ENCODE measurements at places on chromosomes 6 and 20.

GRCh38 chr6:117711369-117711768 is 36.1 kb downstream of the NUS1 start:
- no peak for DNase-seq

DNA sequence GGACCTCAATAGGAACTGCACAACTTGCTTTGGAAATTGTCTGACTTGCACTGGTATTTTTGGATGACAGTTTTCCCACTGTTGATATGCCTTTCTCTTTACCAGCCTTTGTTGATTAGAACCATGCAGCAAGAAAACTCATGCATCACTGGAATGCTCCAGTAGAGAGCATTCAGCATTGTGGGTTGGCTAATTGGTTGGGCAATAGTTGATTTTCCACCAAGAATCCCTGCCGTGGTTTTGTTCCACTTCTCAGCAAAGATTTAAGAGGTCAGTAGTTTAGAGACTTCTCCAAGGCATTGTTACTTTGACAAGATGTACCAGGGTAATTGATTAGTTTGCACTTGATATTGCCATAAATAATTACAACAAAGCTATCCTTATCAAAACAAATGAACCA is 260.0 kb downstream of the DHX35 start:
- DNase-seq, result no peak

DNA sequence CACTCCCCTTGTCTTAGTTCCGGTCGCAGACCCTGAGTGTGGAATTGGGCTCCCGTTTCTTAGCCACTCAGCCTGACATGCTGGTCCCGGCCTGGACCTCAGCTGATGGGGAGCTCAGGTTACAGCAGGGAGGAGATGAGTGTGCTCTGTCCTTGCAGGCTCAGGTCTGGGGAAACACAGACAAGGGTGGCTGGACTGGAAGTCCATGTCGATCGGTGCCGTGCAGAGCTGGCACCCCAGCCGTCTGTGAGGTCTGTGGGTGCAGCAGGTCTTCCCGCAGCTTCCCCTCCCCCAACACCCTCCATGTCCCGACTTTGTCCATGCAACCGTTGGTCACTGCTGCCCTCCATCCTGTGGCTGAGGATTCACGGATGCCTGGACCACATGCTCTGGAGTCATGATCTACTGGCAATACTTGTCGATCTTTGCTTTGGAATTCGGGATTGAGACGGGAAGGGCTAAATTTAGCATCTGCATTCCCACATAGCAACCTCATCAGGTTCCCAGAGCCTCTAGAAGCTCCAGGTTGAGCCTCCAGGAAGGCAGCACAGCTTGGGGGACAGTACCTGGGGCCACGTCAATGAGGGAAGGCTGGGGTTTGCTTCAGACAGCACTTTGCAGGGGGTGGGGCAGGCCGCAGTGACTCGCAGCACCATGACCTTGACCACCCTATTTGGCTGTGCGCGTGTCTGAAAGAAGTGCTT is 118.8 kb downstream of the PSMB1 start:
- DNase-seq, result no peak

- DNase-seq, result no peak
These were observed 192.1 kb downstream of the SAMD5 start for GRCh38 chr6:147700436-147701209.

DNA sequence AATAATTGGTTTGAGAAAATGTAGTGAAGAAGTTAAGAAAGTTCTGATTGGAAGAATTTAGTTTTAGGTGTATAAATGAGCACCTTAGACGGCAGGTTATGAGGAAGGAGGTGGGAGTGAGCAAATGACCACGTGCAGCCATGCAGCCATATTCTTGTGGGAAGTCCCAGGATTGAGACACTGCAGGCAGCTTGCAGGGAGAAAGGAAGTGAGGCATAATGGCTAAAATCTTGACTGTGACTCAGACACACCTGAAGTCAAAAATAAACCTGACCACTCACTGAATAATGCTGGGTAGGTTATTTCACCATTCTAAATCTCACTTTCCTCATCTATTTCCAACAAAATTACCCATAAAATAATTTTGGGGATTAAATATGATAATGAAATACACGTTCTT is 16.6 kb downstream of the DSE start:
- DNase-seq, result peak; percentile 6

- no peak for DNase-seq
These were observed 8.1 kb downstream of the BEND6 start for GRCh38 chr6:56963043-56963442.

DNA sequence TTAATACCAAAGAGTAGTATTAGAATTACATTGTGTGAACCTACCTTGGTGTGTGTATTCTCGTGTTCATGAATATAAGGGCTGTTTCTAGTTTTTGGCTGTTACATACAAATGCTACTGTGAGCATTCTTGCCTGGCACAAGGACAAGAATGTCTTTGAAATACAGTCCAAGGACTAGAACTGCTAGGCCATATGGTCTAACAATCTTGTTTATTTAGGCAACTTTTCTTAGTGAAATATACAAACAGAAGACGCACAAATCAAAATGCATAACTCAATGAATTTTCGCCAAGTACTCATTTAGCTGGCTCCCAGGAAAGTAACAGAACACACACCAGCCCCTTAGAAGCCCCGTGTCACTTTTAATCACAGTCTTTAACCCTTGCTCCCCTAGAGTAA is 28.5 kb downstream of the KDM1B start:
- DNase-seq, result no peak

DNA sequence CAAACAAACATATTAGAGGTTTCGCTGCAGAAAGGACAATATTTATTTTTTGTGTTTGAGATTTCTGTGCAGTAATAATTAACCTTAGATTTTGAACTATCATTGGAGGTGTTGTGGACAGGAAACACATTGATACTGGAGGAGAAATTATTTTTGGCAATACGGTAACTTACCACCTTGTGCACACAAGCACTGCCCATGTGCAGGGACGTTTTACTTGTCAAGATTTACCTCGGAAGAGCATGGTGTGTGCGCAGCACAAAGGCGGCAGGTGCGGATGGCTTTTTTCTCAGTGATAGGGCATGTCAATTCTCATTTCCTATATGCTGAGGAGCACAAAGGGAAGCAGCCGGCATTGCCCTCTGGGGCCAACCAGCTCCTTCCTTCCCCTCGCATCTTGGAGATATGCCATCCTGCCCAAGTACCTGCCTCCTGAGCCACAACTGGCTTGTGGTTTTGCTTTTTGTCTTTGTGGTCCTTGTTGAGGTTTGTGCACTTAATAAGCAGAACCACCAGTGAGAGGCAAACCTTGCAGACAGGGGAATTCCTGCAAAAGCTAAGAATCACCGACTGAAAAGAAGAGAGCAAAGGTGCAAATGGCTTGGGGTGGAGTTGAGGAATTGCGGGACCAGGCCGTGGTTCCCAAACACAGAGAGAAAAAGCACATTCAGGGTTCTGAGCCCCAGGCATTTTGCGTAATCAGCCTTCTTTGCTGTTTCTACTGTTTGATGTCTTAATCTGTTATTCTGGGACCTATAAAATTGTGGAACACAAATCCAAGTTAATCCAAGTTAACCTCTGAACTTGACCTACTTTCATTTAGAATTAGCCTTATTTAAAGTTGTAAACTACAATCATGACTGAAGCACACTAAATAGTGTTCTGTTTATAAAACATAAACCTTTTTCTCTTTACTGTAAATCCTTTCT is 21.9 kb downstream of the SAMD5 start:
- DNase-seq, result no peak

DNA sequence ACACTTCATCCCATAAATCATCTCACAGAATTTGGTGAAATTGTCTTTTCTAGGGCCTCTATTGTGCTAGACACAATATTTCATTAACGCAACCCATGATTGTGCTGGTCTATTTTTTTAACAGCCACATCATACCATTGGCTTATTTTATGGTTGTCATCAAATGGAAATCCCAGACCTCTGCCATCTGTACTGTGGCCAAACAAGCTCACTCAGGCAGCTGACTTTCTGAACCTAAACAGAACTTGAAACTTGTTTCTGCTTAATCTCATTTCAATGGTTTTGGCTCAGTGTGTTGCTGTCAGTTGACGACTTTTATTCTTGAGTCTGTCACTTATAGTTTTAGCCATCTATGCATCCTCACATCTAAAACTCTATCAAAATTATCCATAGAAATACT is 111.8 kb downstream of the HAO1 start:
- no peak for DNase-seq

GRCh38 chr6:5214570-5215052 is 46.1 kb downstream of the LYRM4 start:
- peak; percentile 7 for DNase-seq

DNA sequence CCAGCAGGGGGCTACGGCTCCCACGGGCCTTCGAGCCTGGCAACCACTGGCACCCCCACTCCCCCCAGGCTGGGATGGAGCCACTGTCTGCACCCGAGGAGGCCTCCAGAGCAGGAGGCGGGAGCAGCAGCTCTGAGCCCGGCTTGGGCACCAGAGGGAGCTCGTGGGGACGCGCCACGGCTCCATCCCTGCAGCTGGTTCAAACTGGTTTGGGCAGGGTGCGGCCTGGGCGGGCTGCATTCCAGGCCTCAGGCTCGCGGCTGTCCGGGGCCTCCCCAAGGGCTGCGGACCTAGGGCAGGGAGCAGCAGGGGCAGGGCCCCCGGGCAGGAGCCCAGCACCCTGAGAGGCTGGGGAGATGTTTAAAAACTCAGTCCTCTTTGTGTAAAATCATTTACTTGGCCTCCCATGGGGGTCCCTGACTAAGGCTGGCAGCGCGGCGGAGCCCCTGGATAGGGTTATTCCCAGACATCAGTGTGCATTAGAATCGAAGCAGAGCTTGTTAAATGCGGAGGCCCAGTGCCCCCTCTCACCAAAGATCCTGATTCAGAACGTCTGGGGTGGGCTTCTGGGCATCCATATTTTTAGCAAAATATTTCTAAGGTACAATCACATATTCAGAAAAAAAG is 4.1 kb upstream of the BCAS4 start:
- peak; percentile 85 for DNase-seq

DNA sequence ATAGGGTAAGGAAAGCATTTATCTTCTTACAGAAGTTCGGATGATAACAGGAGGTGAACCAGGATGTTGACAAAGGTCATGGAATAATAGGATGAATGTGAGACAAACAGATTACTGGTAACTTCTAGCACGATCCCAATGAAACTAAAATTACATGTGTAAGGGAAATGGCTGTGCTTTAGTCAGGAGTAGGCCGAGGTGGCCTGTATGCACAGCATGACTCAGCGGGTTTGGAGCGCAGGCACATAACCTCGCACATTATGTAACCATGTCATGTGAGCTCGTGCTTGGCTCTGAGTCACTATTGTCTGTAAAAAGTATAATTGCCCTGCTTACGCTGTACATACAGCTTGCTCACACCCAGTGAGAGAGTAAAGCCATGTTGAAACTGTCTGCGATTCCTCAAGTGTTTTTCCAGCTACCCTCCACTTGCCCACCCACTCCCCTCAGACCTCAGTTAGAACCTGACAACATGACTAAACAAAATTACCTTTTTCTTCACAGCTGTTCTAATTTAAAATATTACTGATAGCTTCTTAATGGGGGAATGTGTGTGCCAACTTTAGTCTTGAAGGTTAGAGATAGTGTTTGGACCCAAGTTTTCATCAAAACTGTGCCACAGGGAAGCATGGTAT is 8.2 kb downstream of the CYB5R4 start:
- DNase-seq, result no peak

GRCh38 chr6:69584536-69584912 is 212.3 kb downstream of the LMBRD1 start:
- DNase-seq, result no peak
